ENCODE measurements at places on chromosomes 6 and 20. TPM values are rescaled to one million over a fixed set of nuclear protein-coding genes. Genes with fewer than 3 reads are reported as not detected.

SLC4A11 gene
- 0.27 TPM for total RNA-seq

HLA-DRB1 gene
- 80.3 TPM for total RNA-seq

FAM83B gene
- total RNA-seq = not detected

BFSP1 gene
- total RNA-seq = 2.4 TPM

ARFGAP1 gene
- total RNA-seq = 119 TPM

PPIL6 gene
- total RNA-seq = 2.2 TPM
